ENCODE measurements at places on chromosomes 1 and 21.

DNA sequence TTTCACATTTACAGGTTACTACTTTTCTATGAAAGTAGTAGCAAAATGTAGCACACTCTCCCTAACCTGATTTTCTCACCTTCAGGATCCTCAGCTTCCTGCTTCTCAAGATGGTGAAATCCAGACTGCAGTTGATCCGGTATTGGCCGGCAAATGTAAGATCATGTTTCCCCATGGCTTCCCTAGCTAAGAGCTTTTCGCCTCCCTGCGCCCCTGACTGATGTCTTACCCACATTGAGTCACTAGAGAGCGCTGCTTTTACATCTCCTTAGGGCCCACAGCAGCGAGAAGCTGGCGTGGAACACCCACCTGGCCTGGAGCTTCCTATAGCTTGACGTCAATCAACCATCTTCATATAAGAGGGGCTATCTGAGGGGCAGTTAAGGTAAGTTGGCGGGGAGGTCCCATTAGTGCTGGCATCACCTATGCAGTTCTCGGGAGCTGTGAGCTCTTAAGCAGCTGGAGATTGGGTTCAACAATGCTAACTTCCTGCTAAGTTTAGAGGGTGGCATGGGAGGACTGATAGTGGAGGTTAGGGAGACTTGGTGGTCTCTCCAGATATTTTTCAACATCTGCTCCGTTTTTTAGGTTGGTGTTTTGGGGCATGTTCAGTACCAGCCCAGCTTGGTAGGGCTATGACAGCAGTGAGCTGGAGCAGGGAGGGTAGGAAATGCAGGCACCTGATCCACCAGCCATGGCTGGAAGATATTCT, 5.5 kb downstream of the PTPN7 start:
- DNase-seq, result peak; percentile 48

DNA sequence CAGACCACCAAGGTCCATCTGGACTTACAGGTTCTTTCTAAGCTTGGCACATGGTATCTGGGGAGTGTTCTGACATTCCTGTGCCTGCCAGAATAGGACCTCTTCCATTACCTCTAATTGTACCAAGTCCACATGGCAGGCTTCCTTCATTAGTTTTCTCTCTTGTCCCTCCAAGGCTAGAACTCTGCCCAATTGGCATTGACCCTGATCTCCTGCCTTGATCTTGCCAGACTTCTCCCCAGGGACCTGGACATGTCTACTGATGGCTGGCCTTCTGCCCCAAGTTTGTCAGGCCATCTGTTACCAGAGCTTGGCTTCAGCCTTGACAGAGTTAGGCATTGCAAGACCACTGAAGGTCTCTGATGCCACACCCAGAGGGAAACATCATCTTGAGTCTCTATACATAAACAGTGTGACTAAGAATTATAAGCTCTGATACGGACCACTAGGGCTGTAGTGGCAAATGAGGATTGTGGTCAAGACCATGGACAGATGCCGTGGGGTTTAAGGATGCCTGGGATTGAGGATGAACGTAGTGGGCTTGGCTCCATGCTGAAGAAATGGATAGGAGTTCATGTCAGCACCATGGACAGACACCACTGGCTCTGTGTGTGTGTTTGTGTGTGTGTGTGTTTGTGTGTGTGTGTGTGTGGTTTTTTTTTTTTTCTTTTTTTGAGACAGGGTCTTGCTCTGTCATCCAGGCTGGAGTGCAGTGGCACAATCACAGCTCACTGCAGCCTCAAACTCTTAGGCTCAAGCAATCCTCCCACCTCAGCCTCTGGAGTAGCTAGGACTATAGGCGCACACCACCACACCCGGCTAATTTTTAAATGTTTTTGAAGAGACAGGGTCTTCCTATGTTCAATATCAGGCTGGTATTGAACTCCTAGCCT, 19.5 kb upstream of the PSMB2 start:
- DNase-seq, result peak; percentile 14

DNA sequence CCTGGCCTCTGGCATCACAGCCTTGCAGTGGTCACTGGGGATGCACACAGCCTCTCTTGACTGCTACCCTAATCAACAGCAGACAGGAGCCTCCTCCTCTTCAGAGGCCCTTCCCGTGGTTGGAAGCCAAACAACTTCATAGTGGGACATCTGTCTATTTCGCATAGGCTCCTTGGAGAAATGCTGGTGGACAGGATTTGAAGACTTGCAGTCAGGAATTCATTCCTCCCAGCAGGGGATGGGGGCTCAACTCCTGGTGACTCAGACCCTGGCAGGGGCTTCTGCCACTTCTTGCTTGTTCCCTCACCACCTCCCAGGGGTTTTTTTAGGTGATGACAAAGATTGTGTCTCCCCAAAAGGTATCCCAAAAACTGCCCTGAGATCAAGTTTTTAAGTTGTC, 191.7 kb upstream of the CAMK1G start:
- DNase-seq, result no peak

- peak; percentile 22 for DNase-seq
Observed at GRCh38 chr1:58699011-58699762, 675 bp downstream of the MYSM1 start.

DNA sequence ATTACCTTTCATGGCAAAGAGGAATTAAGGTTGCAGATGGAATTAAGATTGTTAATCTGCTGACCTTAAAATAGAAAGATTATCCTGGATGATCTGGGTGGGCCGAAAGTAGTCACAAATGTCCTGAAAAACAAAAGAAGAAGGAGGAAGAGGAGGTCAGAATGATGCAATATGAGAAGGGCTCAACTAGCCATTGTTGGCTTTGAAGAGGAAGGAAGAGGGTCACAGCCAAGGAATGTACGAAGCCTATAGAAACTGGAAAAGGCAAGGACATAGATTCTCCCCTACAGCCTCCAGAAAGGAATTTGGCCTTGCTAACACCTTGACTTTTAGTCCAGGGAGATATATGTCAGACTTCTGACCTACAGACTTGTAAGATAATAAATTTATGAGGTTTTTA, 39.4 kb upstream of the FMOD start:
- DNase-seq, result no peak

GRCh38 chr1:234647758-234648157, 37.8 kb upstream of the IRF2BP2 start:
- no peak for DNase-seq

DNA sequence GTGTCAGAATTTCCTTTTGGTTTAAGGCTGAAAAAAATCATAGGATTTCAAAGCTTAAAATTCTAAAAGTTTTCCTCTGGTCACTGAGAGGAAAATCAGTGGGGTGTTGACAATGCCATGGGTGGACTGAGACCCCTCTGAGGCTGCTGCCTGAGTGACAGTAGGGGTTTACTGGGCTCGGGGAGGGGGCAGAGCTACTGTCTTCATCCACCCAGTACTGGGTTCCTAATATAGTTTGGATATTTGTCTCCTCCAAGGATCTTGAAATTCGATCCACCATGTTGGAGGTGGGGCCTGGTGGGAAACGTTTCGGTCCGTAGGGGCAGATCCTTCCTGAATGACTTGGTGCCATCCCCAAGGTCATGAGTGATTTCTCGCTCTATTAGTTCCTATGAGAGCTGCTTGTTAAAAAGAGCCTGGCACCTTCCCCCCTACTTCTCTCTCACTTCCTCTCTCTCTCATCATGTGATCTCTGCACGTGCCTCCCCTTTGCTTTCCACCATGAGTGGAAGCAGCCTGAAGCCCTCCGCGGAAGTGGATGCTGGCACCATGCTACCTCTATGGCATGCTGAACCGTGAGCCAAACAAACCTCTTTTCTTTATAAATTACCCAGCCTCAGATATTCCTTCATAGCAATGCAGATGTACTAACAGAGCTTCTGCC, 72.3 kb downstream of the MAP10 start:
- DNase-seq, result no peak

DNA sequence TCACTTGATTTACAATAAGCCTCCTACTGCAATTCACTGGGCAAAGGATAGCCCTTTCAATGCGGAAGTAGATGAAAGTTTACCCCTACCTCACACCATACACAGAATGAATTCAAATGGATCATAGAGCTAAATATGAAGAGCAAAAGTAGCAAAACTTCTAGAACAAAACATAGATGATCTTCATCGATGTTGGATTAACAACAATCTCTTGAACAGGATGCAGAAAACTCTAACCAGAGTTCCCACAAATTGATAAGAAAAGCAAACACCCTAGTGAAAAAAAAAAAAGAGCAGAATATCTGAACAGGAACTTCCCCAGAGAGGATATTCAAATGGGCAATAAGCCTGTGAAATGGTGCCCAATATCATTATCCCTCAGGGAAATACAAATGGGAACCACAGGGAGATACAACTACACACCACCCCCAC, 1.9 kb upstream of the UBASH3A start:
- no peak for DNase-seq

GRCh38 chr1:41842326-41842725, 76.4 kb downstream of the HIVEP3 start:
- DNase-seq, result no peak

DNA sequence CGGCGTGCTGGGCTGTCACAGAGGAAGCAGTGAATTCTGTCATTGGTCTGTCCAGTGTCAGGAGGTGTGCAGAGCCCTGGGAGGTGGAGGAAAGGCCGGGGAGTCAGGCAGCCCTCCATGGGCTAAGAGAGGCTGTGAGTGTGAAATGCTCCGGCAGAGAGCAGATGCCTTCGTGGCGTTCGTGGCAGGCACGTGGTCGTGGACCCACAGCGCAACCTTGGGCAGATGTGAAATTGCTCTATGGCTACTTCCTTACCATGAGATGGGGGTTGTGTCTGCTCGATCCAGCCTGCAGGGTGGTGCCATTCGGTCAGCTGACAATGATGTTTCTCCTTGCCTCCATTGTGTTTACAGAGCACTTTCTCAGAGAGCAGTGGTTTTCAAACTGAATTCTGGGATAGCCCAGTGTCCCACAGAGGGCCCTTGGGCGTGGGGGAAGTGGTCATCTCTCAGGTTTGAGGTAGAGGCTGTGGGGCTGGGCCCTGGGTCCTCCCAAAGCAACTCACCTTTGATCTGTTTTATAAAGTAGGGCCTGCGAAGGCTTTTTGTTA, 27.9 kb downstream of the TNFRSF1B start:
- no peak for DNase-seq

DNA sequence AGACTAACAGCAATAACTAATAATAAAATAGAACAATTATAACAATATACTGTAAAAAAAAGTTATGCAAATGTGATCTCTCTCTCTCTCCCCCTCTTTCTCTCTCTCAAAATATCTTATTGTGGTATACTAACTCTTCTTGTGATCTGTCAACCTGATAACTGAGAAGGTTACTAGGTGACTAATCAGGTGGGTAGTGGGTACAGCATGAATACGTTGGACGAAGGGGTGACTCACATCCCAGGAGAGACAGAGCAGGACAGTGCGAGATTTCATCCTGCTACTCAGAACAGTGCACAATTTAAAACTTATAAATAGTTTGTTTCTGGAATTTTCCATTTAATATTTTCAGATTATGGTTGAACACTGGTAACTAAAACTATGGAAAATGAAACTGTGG, 257.5 kb downstream of the LRRC40 start:
- no peak for DNase-seq

GRCh38 chr21:39523915-39524314, 72.1 kb downstream of the SH3BGR start:
- DNase-seq, result no peak
